ENCODE measurements at places on chromosomes 16 and 17. TPM values are rescaled to one million over a fixed set of nuclear protein-coding genes. Genes with fewer than 3 reads are reported as not detected.

GRCh38 chr17:7144213-7144612 is 29.6 kb upstream of the ASGR2 start:
- no peak for DNase-seq

GRCh38 chr17:61196302-61196704 is 203.3 kb upstream of the TBX2 start:
- no peak for DNase-seq

GRCh38 chr16:3007059-3007956 is 5.4 kb upstream of the CLDN9 start:
- DNase-seq = no peak

- DNase-seq = no peak
Measured at GRCh38 chr16:84541999-84542817, 37.7 kb upstream of the MEAK7 start.

GRCh38 chr17:61276806-61277205 is 122.8 kb upstream of the TBX2 start:
- no peak for DNase-seq

GRCh38 chr17:19022747-19023146 is 18.2 kb upstream of the FAM83G start:
- DNase-seq = no peak

- peak; percentile 74 for DNase-seq
Measured at GRCh38 chr17:80605326-80606066, 60.9 kb downstream of the RPTOR start.

DNA sequence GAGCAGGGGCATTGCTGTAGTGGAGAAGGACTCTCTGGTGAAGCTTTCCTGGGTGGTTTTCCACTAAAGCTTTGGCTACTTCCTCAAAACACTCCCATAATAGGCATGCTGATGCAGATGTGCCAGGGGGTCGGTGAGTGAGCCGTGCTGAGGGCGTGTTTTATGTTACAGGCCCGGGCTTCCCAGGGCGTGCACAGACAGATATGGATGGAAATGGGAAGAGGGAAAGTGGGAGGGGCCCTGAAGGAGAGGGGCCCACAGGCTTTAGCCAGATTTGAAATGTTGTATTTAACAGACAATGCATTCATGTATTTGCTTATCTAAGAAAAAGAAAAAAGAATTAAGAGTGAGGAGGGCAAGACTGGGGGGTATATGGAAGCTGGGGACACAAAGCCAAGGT is 56.3 kb downstream of the IL21R start:
- no peak for DNase-seq

DNA sequence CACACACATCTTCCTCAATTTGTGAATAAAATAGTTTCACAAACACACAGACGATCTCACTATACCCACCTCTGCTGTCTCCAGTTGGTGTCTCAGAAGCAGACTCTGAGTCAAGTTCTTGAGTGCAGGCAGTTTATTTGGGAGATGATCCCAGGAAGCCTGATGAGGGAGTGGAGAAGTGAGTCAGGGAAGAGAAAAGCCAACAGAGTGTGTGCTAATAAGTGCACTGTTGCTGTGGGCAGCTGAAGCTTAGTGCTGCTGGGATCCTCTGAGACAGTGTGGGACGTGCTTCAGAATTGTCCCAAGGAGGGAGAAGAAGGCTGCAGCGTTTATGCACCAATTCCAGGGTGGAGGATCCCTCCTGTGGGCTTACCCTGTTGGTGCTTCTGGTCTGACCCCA is 423.2 kb upstream of the C16orf82 start:
- no peak for DNase-seq

DNA sequence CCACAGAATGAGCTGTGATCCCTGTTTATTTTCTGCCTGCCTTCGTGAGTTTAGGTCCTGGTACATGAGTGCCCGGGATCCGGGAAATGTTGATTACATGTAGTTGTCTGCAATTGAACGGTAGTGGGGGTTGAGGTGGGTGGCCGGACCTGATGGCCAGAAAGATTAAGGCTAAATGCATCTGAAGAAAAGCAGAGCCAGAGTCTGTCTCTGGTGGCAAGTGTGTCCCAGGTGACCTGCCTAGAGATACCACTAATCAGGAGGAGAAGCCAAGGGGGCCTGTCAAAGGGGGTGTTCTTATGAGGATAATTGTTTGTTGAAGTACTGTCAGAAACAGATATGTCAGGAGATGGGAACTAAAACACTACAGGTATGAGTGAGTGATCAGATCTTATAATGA is 154.0 kb upstream of the ASIC2 start:
- no peak for DNase-seq

The TRPV3 gene
- 1.0 TPM for total RNA-seq

The GFAP gene
- not detected for total RNA-seq

The SAP30BP gene
- total RNA-seq = 76.3 TPM

The PTX4 gene
- not detected for total RNA-seq

The APOBR gene
- total RNA-seq = 0.93 TPM

The PYDC1 gene
- not detected for total RNA-seq

The PRSS8 gene
- total RNA-seq = not detected

Data from activated naive CD4-positive, alpha-beta T cell treated with anti-CD3 and anti-CD28 coated beads, Interleukin-2, amount 50 U/mL, for 72 hours (primary cell).